GM04503 (cell line): ENCODE measurements at places on chromosomes 11 and 22.
A peak's percentile ranks its signal among the peaks of the same experiment; 100 is the strongest.

DNA sequence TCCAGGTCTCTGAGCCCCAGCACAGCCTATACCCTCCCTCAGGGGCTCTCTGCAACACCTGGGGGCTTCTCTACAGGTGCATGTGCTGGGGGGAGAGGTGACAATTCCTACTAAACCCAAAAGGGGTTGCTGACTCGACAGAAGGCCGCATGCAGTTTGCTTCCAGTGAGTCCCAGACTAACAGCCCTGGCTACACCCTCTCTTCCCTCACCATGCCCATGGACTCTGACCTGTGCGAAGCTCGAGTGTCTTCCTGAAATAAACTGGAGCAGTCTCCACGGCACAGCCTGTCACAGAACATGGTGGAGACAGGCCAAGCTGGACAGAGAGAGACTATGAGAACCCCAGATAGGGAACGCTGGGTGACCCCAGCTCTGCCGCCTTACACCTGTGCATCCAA, 16.6 kb downstream of the PLEKHA7 start:
- no peak for DNase-seq

DNA sequence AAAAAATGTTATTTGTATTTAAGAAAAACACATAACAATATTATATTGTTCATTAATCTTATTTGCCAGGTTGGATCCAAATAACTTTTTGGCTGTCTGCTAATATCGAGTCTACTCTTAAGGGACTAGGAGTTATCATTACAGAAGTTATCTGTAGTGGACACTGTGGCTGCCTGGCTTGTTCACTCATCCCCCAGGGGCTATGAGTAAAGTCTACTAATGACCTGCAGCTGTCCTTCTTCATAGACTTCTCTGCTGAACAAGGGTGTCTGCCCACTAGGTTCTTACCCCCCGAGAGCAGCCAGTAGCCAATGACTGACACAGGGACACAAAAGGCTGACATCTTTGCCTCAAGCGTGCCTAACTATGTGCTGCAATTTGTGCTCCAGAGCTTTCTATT, 69.7 kb downstream of the APIP start:
- no peak for DNase-seq

DNA sequence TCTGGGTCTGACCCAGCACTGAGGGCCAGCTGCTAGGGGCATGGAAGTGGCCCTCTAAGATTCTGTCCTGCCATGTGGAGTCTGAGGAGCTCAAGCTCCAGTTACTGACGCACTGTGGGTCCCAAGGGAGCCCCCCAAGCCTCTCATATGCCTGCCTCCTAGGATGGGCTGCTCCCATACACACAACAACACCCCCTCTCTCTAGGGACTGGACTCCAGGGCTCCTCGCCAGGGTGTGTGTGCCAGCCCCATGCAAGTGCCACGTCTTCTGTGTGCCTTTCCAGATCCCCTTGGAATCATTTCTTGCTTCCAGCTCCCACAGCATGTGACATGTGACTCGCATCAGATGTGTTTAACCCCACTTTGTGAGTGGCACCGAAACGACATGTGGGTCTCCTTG, 234.5 kb downstream of the CEP164 start:
- DNase-seq, result no peak

- DNase-seq, result no peak
Measured at GRCh38 chr11:103619938-103620337, 416.5 kb upstream of the DDI1 start.

- DNase-seq, result no peak
Measured at GRCh38 chr22:38756711-38757463, 1.1 kb upstream of the SUN2 start.

DNA sequence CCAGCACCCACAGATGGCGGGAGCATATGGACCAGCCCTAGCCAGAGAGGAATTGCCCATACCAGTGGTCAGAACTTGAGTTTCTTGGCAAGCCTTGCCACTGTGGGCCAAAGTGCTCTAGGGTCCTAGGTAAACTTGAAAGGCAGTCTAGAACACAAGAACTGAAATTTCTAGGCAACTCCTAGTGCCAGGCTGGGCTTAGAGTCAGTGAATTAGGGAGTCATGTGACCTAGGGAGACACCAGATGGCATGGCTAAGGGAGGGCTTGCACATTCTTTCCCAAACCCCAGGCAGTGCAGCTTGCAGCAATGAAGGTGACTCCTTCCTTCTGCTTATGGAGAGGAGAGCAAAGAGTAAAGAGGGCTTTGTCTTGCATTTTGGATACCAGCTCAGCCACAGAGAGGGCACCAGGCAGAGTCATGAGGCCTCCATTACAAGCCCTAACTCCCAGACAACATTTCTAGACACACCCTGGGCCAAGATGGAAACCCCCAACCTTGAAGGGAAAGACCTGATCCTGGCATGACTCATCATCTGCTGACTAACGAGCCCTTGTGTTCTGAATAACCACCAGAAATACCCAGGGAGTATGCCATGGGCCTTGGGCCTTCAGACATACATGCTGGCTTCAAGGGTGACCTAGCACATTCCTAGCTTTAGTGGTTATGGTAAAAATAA, 19.2 kb upstream of the OR56A3 start:
- no peak for DNase-seq

DNA sequence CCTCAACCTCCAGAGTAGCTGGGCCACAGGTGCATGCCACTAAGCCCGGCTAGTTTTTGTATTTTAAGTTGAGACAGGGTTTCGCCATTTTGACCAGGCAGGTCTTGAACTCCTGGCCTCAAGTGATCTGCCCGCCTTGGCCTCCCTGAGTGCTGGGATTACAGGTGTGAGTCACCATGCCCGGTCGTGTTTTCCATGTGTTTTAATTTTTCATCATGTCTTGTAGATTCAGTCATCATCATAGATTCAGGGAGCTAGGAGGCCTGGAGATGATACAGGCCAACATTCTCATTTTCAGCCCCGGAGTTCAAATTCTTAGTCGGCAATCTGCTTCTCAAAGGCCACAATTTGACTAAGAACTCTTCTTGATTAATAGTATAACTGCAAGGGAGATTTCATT, 73.5 kb upstream of the GRAMD1B start:
- DNase-seq, result no peak

DNA sequence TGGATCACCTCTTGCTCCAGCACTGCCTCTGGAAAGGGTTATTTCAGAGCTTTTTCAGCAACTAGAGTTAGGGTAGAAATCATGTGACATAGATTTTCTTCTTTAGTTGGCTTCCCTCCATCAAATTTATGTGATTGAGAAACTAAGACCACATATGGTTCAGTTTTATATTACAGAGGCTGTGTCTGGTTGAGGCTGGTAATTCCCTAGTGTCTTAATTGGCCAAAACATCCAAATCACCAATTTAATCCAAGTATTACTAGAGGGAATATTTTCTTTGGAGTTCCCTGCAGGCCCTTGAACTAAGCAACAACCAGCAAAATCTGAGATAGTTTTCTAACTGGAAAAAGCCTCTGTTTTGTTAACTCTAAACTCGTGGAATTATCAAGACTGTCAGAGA, 136.3 kb downstream of the ARHGAP42 start:
- DNase-seq, result peak; percentile 49

GRCh38 chr11:116499396-116500003, 273.3 kb downstream of the BUD13 start:
- DNase-seq, result no peak

DNA sequence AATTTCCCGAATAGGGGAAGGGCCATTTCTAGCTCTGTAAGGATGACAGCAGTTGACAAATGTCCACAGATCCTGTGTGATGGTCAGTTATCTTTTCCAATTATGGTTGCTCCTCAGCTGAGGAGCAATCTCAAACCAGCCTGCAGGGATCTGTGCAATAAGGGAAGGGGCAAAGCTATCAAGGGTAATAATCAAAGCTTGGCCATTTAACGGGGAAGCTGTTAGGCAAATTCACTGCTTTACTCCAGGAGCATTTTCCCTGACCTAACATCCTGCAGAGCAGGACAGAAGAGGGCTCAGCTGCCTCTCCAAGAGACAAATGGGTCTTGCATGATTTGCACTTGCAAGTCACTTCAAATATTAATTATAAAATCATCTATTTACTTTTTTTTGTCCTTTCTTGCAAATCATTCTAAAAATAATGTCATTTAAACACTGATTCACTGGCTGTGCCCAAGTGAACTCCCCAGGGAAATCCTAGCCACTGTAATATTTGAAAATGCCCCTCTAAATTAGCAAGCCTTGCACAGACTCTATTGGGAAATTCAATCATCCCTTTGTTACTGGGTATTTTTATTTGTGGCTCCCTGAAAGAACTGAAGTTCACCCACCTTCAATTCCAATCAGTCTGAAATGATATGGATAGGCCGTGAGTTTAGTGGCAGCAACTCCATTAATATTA, 1256.7 kb downstream of the LRRC4C start:
- DNase-seq, result no peak

- no peak for DNase-seq
Measured at GRCh38 chr22:19665784-19666672, 48.3 kb upstream of the SEPTIN5 start.

DNA sequence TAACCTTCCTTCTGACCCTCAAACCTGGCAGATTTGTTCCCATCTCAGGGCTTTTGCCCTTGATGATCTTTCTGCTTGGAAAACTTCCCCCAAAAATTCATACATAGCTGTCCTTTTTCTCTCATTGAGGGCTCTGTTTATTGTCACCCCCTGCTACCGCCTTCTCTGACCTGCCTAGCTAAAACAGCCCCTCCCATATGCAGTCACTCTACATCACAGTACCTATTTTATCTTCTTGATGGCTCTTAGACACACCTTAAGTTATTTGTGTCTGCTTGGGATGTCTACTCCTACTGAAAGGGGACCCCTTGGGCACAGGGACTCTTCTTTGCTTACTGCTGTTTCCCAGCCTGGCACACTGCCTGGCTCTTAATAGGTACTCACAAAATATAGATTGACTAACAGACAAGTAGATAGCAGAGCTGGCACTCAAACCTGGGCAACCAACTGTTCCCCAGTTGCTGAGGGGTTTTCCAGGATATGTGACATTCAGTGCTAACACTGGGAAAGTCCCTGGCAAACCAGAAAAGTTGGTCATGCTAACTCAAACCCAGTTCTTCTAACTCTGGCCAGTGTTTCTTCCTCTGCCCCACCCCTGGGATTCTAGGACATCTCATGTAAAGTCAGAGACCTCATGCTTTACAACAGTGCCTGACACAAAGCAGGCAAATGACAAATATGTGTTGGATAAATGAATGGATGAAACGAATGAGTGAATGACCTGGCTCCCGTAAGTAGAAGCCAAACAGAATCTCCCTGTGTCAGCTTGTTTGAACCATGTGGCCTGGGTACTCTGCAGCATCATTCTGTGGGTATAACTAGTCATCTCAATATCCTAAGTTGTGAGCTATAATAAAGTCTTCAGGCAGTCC, 19.8 kb upstream of the FJX1 start:
- no peak for DNase-seq

- DNase-seq, result no peak
Measured at GRCh38 chr11:61091373-61092279, 10.7 kb upstream of the CD5 start.

DNA sequence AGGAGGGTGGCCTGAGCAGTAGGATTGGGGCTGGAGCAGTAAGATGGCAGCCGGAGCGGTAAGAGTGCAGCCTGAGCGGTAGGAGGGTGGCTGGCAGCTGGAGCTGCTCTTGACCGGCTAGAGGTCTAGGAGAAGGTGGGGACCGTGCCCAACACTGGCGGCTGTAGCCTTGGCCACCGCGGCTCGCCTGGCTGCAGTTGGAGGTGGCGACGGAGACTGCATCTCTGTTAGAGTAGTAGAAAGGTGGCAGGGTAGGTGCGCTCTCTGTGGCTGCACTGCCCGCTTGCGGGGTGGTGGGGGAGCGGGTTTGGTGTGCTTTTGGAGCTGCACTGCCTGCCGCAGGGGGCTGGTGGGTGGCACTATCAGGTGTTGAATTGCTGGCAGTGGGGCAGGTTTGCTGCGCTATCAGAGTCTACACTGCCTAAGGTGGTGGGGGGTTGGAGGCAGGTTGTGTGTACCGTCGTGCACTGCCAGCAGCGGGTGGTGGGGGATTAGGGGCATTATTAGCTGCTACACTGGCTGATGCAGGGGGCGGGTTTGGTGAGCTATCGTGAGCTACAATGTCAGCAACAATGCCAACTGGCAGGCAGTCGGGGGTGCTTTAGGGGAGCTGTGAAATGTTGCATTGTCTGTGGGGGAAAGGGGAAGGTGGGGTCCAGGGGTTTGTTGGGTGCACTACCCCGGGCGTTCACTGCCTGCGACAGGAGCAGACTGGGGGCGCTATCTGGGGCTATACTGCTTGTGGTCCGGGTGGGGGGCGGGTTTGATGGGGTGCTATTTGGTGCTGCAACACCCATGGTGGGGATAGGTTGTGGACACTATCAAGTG, 4461.3 kb upstream of the OR11H1 start:
- no peak for DNase-seq

DNA sequence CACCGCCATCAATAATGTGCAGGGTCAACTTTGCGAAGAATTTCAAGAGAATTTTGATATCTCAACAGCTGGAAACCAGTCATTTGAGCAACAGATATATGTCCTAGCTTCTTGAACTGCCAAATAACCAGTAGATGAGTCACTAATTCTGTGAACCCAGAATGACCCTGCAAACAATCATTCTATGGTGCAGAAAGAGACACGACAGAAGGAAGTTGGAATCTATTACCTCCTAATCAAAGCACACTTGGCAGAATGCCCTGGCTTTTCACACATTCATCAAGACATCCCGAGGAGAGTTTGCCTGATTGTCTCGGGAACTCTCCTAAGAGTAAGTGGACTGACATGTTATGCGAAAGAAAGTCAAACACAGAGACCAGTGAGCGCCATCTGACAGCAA, 621.1 kb downstream of the OPCML start:
- DNase-seq, result peak; percentile 52

- DNase-seq, result no peak
Measured at GRCh38 chr11:30192620-30193019, 38.2 kb upstream of the FSHB start.

- DNase-seq, result no peak
Measured at GRCh38 chr11:16093889-16094653, 262.3 kb downstream of the SOX6 start.

- no peak for DNase-seq
Measured at GRCh38 chr11:64734811-64735724, 8.9 kb downstream of the RASGRP2 start.

GRCh38 chr22:17964643-17965042, 59.7 kb downstream of the MICAL3 start:
- DNase-seq, result no peak

- DNase-seq, result no peak
Measured at GRCh38 chr11:72574548-72575460, 99.4 kb downstream of the PDE2A start.
